ENCODE measurements at places on chromosomes 5 and 9. TPM values are rescaled to one million over a fixed set of nuclear protein-coding genes. Genes with fewer than 3 reads are reported as not detected.

DNA sequence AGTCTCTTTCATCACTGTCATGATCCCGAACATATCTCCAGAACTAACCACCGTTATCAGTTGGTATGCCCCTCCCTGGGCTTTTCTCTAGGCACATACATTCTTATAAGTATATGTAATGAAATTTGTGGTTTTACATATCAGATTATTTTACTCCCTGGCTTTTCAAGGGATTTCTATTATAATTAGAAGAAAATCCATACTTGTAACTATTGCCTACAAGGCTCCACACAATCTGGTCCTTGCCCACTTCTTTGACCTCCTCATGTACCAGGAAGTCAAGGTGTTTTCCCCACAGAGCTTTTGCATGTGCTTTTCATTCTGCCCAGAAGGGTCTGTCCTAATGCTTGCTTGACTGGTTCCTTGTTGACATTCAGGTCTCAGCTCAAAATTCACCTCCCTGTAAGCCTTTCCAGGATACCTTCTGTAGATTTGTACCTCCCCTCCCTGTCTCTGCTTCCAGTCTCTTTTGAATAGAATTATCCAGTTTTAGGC lies 33.6 kb upstream of the HSD17B4 start:
- DNase-seq, result no peak
- no peak overlapping the region for H3K4me3 ChIP-seq
- H3K27ac ChIP-seq, result no peak overlapping the region

GRCh38 chr9:137163365-137163715 lies 6.5 kb downstream of the LRRC26 start:
- peaks cover 8% of the 10 kb centered on the region for H3K4me1 ChIP-seq
- no peak overlapping the region for H3K4me3 ChIP-seq
- DNase-seq, result no peak
- H3K27ac ChIP-seq, result no peak overlapping the region
- peaks cover 88% of the 10 kb centered on the region for H3K27me3 ChIP-seq
- no peaks in the 10 kb centered on the region for H3K36me3 ChIP-seq

- DNase-seq, result no peak
- H3K27ac ChIP-seq, result no peak overlapping the region
- peaks cover 4% of the 10 kb centered on the region for H3K4me1 ChIP-seq
- peaks cover 49% of the 10 kb centered on the region for H3K27me3 ChIP-seq
- no peak overlapping the region for H3K4me3 ChIP-seq
- no peaks in the 10 kb centered on the region for H3K36me3 ChIP-seq
These were observed 2.8 kb downstream of the ST8SIA4 start for GRCh38 chr5:100900142-100900795.

- H3K36me3 ChIP-seq, result peaks cover 74% of the 10 kb centered on the region
- no peak for DNase-seq
- H3K4me3 ChIP-seq, result no peak overlapping the region
- H3K4me1 ChIP-seq, result no peaks in the 10 kb centered on the region
These were observed 138.8 kb upstream of the RETREG1 start for GRCh38 chr5:16755641-16756040.

- DNase-seq, result no peak
- H3K27me3 ChIP-seq, result no peaks in the 10 kb centered on the region
- no peak overlapping the region for H3K27ac ChIP-seq
- H3K4me3 ChIP-seq, result no peak overlapping the region
These were observed 189.0 kb upstream of the EGFLAM start for GRCh38 chr5:38069360-38069759.

DNA sequence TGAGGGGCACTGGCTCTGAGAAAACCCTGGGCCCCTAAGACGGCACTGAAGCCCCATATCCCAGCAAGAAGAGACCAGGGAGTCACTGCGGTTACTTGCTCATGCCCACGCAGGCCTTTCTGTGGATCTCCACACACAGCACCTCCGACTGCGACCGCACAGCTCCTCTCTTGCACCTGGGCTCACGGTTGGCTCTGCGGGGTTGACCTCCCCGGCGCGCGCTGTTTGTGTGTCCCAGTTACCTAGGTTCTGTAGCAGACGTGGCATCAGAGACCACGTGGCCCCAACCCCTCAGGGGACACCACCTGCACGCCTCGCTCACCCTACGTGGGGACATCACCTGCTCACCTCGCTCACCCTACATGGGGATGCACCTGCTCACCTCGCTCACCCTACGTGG lies 12.7 kb downstream of the LPCAT1 start:
- peak; percentile 37 for DNase-seq
- 0 out of 2 replicates have a peak, but pooled peaks cover 8% of the 10 kb centered on the region for H3K4me1 ChIP-seq
- no peaks in the 10 kb centered on the region for H3K27me3 ChIP-seq
- H3K4me3 ChIP-seq, result no peak overlapping the region
- H3K36me3 ChIP-seq, result peaks cover 16% of the 10 kb centered on the region
- H3K27ac ChIP-seq, result no peak overlapping the region

- DNase-seq, result no peak
- H3K4me1 ChIP-seq, result peaks cover 5% of the 10 kb centered on the region
- H3K27me3 ChIP-seq, result no peaks in the 10 kb centered on the region
- H3K36me3 ChIP-seq, result no peaks in the 10 kb centered on the region
- H3K4me3 ChIP-seq, result no peak overlapping the region
These were observed 330.1 kb downstream of the ADAMTS6 start for GRCh38 chr5:65151614-65152013.

DNA sequence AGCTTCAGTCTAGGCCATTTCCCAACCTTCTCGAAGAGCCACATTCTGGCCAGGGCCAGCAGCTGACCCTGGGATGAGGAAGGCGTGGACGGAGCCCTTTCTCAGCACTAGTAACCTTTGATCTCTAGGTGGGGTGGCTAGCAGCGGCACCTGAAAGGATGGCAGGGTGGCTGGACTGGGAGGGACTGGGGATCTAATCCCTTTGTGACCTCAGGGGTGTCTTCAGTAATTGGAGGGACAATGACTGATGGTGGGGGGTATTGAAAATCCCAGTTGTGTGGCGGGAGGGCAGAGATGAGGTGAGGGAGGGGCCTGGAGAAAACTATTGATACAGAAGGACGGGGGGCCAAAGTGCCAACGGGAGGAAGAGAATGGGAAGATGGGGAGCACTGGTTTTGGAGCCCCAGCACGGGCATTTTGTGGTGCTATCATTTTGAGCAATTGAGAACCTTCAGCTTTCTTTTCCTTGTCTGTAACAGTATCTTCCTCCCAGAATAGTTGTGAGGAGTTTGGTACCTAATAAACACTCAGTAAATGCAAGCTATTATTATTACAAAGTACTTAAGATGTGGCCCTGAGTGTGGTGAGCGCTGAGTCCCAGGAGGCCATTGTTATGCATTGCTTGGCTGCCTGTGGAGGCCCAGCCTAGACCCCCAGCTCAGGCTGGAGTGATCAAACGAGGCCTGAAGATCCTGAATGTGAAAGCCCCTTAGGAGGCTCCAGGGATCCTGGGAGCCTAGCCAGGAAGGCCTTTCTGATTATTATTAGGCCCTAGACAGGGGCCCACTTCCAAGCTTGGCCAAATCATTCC lies 37.3 kb upstream of the UBE2D2 start:
- H3K4me1 ChIP-seq, result no peaks in the 10 kb centered on the region
- no peak overlapping the region for H3K4me3 ChIP-seq
- no peaks in the 10 kb centered on the region for H3K27me3 ChIP-seq
- H3K36me3 ChIP-seq, result no peaks in the 10 kb centered on the region
- DNase-seq, result no peak

Gene N4BP3
- 0.79 TPM for total RNA-seq

GRCh38 chr9:97046228-97046627 lies 7.3 kb upstream of the CTSV start:
- H3K27me3 ChIP-seq, result peaks cover 9% of the 10 kb centered on the region
- DNase-seq, result no peak
- H3K36me3 ChIP-seq, result no peaks in the 10 kb centered on the region
- no peaks in the 10 kb centered on the region for H3K4me1 ChIP-seq
- H3K27ac ChIP-seq, result no peak overlapping the region
- H3K4me3 ChIP-seq, result no peak overlapping the region

GRCh38 chr5:31675472-31675871 lies 36.5 kb downstream of the PDZD2 start:
- no peaks in the 10 kb centered on the region for H3K27me3 ChIP-seq
- no peaks in the 10 kb centered on the region for H3K4me1 ChIP-seq
- H3K36me3 ChIP-seq, result no peaks in the 10 kb centered on the region
- H3K4me3 ChIP-seq, result no peak overlapping the region
- no peak for DNase-seq
- H3K27ac ChIP-seq, result no peak overlapping the region

DNA sequence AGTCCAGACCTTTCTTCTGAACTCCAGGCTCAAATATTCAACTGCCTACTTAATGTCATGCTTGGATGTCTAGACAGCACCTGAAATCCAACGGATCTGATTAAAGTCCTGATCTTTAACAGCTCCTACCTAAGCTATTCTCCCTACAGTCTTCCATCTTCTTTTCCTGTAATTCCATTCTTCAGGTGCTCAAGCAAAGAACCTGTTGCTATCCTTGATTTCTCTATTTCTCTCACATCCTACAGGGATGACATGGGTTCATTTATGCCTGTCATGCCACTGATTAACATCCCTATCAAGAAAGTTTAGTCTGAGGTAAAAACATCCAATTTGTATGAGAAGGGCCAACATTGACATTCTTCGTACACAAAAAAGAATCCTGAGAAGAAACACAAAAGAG lies 163.2 kb downstream of the TMC1 start:
- H3K4me1 ChIP-seq, result no peaks in the 10 kb centered on the region
- H3K36me3 ChIP-seq, result no peaks in the 10 kb centered on the region
- no peak for DNase-seq

Gene PTGES2
- total RNA-seq, result 37.9 TPM

DNA sequence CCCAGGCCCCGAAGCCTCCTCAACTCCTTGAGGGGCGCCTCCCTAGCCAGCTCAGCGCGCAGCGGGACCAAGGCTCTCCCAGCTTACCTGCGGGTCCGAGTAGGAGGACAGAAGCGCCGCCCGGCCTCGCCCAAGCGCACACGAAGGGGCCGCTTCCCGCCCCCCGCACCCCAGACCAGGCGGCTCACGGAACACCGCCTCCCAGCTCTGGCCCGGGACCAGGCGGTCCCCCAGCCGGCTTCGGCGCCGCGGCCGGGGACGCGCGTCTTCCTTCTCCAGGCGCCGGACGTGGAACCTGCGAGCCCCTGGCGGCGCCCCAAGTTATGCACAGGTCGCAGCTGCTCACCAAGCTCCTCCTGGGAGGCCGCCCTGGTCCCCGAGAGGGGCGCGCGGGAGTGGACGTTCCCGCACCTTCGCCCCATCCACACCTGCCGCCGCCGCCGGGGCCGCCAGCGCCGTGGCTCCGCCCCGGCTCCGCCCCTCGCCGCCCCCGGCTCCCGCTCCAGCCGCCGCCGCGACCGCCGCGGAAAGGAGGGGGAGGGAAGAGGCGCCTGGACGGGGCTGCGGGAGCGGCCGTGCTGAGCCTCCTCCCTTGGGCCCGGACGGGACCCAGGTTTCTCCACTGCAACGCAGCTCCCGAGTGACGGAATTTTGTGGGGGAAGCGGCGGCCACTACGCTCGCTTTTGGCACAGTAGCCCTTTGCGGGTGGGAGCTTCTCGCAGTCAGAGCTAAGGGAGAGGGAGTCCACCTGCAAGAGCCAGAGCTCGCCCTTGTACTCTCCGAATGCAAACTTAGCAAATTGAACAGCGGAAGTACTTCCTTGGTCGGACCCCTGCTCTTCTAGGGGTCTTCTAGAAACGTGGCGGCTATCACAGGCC lies 77.5 kb upstream of the IFNE start:
- H3K27me3 ChIP-seq, result no peaks in the 10 kb centered on the region
- peak overlapping the region; percentile 84 for H3K4me3 ChIP-seq
- peaks cover 5% of the 10 kb centered on the region for H3K36me3 ChIP-seq

Gene PDE8B
- not detected for total RNA-seq

Gene ADAMTS16
- 7.5 TPM for total RNA-seq

DNA sequence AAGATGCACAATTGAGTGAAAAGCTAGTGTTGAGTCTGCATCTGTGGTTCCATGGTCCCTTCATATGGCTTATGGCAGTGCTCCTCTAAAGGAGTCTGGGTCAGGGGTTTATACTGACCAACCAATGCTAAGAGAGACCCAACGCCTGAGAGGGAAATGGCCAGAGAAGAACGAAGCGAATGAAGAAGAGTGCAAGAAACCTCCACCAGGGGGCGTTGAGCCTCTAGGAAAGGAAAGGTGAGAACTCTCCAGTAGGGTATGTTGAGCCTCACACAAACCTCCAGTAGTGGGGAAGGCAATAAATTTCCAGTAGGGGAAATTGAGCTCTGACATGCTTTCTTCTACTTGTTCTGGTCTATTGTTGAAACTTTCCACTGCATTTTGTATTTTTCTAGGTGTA lies 470.6 kb downstream of the PRDM9 start:
- DNase-seq, result no peak
- no peak overlapping the region for H3K4me3 ChIP-seq
- H3K36me3 ChIP-seq, result no peaks in the 10 kb centered on the region
- H3K27ac ChIP-seq, result no peak overlapping the region

Gene JAKMIP2
- 0.79 TPM for total RNA-seq

DNA sequence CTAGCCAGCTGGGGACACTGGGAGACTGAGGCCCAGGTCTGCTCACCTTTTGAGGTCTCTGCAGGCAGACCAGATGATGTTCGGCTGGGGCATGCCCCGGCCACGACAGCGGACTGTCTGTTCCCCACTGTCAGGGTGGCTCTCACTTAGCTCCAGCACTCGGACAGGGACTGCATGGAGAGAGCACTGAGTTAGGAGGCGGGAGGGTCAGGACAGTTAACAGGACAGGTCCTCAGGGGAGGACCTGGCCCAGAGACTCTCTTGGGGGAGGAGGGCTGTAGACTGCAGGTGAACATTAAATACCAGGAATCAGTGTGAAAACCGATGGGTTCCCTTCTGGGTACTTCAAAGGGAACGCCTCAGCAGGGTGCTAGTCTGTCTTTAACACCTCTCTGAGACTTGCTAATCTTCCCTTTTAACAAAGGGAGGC lies 25.1 kb downstream of the PDGFRB start:
- H3K4me3 ChIP-seq, result no peak overlapping the region
- DNase-seq, result no peak
- H3K36me3 ChIP-seq, result peaks cover 98% of the 10 kb centered on the region
- H3K27me3 ChIP-seq, result no peaks in the 10 kb centered on the region
- peaks cover 29% of the 10 kb centered on the region for H3K4me1 ChIP-seq
- no peak overlapping the region for H3K27ac ChIP-seq

DNA sequence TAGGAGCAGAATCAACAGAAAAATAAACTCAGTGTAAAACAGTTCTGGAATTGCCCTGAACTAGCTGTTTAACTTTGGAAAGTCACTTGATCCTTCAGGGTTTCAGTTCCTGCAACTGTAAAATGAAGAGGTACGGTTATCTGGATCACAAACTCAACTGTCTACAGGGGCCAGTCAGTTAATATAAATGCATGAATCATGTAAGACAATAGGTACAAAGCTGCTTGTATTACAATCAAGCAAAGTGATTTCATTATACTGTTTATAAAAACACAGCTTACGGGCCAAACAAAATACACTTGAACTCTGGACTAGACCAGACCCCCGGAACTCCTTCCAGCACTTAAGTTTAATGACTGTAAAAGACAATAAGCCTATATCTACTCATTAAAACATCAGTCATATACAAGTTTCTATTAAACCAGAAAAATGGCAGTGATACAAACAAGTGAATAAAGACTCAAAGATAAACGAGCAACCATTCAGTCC lies 73.0 kb downstream of the MRPS27 start:
- no peak overlapping the region for H3K4me3 ChIP-seq
- no peaks in the 10 kb centered on the region for H3K36me3 ChIP-seq
- peak overlapping the region; percentile 60 for H3K27ac ChIP-seq

GRCh38 chr9:130682421-130683121 lies 11.0 kb upstream of the EXOSC2 start:
- H3K4me1 ChIP-seq, result peaks cover 17% of the 10 kb centered on the region
- peaks cover 6% of the 10 kb centered on the region for H3K27me3 ChIP-seq
- peak; percentile 35 for DNase-seq
- H3K36me3 ChIP-seq, result no peaks in the 10 kb centered on the region
